ENCODE measurements at places on chromosomes 4 and X.

DNA sequence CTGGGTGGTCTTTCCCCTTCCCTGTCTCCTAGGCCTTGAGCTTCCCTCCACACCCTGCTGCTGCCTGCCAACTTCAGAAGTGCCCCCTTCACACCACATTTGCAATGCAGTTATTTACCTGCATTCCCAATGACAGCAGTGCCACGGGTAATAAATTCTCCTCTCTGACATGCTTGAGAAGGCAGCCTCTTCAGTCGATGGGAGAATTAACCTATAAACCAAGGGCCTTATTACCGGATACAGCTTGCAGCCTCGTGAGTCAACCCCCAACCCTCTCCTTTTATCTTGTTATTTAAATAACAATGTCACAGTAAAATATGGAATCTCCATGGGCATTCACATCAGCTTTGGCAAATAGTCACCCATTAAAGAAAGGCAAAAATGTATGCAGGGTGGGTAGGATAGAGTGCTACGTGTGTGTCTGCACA is 34.7 kb upstream of the LGI2 start:
- no peak for DNase-seq

- DNase-seq, result no peak
These were observed 89.9 kb upstream of the DHX15 start for GRCh38 chr4:24674279-24674678.

GRCh38 chr4:158850800-158851644 is 82.2 kb downstream of the FNIP2 start:
- DNase-seq, result no peak

DNA sequence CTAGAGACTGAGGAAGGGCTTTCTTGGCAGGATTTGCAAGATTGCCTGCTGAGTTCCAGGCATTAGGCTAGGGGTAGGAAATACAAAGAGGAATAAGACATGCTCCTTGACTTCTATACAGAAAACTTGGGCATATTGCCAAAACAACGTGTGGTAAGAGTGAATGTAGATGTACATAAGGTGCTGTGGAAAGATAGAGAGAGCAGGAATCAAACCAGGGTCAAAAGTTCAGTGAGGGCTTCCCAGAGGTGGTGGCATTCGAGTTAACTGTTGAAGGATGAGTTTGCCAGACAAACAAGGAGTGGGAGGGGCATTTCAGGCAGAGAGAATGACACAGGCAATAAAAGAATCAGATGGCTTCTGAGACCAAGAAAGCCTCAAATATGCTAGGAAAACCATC is 187.9 kb downstream of the KDR start:
- DNase-seq, result no peak
